ENCODE measurements at places on chromosomes 16 and 17.

- no peak for DNase-seq
These were observed 22.3 kb upstream of the CACNG5 start for GRCh38 chr17:66812571-66812970.

DNA sequence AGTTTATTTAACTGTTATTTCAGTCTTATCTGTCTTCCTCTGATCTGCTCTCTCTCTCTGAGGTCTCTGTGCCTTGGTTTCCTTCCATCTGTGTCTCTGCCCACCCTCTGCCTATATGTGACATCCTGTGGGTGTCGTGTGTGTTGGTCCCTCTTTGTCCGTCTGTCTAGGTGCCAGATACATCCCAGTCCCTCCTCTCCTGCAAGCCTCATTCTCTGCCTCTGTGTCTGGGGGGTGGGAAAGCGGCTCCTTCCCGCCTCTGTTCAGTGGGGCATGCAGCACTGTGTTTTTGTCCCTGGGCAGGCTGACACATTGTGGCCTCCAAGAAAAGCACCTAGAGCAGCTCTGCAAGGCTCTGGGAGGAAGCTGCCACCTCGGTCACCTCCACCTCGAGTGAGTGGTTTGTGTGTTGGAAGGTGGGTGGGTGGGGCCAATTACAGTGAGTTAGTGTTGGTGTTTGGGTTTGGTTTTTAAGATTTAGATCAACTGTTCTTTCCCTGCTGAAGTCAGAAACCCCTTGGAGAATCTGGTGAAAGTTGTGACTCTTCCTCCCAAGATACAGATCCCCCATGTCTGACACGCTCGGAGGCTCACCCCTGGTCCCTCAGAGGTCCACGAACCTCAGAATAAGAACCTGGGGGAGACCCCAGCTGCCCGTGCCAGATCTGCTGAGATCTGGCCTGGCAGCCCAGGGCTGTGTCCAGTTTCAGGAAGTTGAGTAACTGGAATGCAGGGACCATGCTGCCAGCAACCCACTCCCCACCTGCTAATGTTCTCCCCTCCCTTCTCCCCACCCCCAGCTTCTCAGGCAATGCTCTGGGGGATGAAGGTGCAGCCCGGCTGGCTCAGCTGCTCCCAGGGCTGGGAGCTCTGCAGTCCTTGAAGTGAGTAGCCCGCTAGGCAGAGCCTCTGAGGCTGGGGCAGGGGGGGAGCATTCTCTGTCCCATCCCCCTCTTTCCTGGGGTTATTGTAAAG is 50.9 kb upstream of the CPNE2 start:
- peak; percentile 64 for DNase-seq

DNA sequence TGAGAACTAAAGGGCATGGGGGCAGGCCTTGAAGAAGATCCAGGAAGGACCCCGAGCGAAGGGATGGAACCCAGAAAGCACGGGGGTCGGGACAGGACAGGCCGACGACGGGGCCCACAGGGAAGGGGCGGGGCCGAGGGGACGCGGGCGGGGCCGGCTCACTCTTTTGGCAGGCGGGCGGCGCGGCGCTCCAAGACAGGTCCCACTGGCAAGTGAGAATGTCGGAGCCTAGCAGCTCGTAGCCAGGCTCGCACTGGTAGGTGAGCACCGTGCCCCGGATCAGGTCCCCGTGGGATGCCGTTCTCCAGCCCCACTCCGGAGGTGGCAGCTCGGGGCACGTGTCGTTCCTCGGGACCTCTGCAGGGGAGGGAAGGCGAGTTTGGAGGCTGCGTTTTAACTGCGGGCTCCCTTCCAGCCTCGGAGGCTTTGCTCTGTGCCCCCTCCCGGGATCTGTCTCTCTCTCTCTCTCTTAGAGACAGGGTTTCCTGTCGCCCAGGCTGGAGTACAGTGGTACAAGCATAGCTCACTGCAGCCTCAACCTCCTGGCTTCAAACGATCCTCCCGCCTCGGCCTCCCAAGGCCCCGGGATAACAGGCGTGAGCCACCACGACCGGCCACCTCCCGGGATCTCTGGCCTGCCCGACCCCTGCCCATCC is 13.7 kb upstream of the CDIPT start:
- no peak for DNase-seq

DNA sequence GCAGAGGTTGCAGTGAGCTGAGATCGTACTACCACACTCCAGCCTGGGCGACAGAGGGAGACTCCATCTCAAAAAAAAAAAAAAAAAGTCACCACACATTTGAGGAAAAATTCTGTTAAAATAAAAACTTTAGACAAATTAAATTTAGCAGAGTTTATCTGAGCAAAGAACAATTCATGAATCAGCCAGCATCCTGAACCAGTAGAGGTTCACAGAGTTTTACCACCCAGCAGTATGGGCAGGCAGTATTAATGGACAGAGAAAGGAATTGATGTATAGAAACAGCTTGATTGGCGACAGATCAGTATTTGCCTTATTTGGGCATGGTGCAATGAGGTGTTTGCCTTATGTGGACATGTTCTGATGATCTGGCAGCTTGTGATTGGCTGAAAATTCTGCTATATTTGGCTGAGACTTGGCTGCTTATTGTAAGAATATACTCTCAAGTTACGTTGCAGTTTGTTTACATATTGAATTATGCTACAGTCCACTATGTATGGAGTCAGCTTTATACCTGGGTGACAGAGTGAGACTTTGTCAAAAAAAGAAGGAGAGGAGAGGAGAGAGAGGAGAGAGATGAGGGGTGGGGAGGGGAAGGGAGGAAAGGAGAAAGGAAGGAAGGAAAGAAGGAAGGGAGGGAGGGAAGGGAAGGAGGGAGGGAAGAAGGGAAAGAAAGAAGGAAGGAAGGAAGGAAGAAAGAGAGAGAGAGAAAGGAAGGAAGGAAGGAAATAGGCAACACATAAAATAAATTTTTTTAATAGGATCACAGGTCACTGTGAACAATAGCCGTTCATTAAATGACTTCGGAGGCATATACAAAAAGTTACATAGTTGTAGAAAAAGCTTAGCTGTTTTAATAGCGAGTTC is 14.6 kb downstream of the ABCC3 start:
- DNase-seq = no peak

DNA sequence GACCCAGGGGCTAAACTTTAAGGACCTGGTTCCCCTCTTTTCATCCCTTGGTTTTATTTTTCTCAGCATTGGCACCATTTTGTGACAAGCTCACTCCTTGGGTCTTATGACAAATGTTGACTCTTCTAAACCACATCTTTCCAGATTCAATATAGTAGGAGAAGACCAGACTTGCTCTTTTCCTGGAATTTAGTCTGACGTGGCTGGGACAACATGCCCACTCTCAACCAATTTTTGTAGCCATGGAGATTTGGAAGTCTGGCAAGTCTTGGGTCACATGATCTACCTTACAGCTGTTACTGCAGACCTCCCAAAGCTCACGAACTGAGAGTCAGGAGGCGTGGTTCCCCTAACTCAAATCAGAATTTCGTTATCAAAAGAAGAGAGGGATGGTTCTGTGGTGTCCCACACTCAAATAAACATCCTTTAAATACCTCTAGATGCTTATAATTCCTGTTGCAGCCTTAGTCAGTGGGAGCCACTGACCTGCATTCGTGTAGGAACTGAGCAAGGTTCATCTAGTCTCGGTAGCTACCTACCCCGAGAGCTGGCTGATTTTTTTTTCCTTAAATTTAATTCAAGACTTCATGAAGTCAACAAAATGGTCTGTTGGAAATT is 683.5 kb downstream of the MAF start:
- no peak for DNase-seq

DNA sequence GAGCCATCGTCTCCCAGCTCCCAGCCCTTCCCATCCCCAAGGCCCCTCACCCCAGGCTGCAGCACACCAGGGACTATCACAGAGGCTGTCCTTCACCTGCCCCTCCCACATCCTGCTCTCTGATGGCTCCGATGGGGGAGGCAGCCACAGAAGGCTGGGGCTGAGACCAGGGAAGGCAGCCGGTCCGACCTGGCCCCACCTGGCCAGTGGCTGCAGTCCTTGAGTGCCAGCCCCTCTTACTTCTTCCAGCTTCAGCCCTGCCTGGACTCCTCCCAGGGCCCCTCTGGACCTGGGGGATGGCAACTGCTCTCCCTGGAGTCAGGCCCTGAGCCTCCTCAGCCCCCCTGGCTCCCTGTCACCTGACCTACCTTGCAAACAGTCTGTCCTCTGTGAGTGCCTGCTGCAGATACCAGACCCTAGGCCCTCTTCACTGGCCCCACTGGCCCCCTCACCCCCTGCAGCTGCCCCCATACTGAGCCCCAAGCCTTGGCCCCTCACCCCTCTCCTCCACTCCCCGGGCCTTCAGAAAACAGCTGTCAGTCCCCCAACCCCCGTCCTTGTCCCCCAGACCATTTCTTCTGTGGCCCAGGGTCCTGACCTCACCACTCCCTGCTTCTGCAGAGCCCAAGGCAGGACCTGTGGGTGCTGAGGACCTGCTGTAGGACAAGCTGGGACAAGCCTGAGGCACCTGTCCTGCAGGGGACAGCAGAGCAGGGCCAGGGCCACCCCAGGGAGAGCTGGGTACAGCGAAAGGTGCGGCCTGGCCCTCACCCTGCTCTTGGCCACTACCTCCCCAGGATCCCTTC is 12.6 kb upstream of the SRRM2 start:
- no peak for DNase-seq

DNA sequence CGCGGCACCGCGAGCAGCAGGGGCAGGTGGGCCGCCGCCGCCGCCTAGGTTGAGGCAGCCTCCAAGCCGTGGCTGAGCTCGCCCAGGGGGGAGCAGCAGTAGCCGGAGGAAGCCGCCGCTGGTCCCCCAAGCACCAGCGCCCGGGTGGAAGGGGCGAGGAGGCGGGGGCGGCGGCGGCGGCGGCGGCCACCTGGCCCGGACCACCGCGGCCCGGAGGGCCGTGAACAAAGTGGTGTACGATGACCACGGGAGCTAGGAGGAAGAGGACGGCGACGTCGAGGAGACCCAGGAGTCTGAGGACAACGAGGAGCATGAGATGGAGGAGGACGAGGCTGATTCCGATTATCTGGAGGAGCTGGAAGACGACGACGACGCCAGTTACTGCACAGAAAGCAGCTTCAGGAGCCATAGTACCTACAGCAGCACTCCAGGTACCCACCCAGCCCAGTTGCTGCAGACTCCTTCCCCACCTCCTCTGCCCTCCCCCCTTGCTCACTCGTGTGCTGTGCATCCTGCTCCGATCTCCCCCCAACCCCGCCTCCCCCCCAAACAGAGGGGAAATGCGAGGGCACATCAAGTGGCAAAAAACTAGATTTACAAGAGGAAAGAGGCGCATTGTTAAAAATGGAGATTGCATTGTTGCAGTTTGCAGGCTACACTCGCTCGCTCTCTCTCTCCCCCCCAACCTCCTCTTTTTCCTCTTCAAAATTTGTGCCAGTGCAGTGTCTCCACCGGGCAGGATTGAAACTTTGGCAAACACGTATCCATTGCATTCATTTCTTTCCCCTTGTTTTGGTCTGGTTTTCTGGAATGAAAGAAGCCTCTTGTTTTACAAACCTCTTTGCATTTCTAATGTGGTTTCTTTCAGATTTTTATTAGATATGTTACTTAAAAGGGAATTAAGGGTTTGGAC is 41.8 kb upstream of the AMZ2 start:
- DNase-seq = no peak

GRCh38 chr16:27321013-27321915 is 7.5 kb downstream of the IL4R start:
- DNase-seq = no peak

DNA sequence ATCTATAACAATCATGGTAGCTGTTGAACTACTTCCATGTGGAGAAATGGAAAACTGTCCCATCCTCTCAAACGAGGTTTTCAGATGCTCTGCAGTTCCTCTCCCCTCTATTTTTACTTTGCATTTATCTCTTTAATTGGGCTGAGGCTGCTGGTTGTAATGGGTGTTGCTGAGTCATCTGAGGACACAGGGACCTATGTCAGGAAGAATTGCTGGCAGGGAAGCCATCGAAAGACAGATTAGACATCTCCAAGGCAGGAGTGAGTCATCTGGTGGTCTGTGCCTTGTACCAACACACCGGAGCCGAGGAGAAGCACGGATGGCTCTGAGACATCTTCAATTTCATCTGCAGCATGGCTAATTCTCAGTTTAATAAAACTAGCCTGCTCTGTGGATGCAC is 394.5 kb downstream of the GRIN2A start:
- DNase-seq = no peak

DNA sequence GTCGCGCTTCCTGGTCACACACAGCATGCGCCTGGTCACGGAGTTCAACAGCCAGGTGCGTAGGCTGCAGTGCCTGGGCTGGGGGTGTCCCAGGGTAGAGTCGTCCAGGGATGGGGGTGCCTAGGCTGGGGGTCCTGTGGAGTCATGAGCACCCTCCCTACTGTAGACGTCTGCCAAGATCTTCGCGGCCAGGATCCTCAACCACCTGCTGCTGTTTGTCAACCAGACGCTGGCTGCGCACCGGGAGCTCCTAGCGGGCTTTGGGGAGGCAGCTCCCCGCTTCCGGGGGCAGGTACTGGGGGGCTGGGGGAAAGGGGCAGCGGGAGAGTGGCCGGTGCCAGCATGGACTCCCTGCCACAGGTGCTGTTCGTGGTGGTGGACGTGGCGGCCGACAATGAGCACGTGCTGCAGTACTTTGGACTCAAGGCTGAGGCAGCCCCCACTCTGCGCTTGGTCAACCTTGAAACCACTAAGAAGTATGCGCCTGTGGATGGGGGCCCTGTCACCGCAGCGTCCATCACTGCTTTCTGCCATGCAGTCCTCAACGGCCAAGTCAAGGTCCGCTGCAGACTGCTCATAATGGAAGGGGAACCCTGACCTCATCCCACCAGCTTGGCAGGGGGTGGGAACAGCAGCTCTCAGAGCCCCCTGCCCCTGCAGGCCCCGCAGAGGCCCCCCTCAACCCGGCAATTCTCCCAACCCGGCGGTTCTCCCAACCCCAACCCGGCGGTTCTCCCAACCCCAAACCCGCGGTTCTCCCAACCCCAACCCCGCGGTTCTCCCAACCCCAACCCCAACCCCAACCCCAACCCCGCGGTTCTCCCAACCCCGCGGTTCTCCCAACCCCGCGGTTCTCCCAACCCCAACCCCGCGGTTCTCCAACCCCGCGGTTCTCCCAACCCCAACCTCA is 2.4 kb downstream of the PDIA2 start:
- no peak for DNase-seq

DNA sequence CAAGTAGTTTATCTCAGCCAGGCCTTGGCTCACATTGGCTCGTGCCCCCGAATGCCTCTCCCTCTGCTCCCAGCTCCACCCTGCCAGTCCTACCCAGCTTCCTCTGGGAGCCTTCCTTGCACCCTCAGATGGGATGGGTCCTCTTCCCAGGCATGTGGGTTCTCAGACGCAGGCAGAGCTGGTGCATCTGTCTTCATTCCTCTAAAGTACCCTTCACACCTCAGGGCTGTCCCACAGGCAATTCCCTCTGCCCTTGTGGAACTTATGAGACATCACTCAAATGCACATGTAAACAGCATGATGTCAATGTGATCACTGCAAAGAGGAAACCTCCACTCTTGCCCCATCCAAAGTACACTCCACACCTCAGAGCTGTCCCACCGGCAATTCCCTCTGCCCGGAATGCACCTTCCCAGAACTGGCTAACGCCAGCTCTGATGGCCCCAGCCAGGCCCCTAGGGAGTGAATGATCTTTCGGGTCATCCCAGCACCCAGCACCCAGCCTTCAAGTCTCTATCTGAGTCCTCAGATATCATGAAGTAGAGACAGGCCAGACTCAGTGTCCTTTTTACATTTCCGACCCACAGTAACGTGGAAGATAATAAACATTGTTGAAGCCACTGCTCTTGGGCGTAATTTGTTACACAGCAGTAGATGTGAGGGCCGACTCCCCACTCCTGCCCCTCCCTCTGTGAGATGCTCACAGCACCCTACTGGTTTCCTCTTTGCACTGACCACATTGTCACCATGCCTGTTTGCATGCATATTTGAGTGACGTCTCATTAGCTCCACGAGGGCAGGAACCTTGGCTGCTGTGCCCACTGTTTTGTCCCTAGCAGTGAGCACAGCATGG is 85.4 kb downstream of the N4BP1 start:
- DNase-seq = peak; percentile 30
